ENCODE measurements at places on chromosomes 3 and 15.
A peak's percentile ranks its signal among the peaks of the same experiment; 100 is the strongest.

DNA sequence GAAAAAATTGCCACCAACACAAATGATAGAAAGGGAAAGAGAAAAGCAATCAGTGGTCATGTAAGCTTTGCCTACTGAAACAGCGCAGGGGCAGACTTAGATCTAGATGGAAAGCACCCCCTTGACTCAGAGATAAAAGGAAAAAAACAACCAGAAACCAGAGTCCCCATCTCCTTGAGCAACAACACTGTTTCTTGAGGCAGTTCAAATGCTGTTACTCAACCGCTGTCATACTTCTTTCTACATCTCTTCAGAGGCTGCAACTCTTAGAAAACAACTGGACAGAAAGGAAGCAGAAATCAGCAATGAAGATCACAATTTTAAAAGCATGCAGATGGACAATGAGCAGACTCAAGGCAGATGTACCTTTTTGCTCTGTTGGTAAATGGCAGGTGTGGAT lies 36.5 kb downstream of the FSIP1 start:
- H3K4me3 ChIP-seq: no peak overlapping the region
- H3K27me3 ChIP-seq: no peaks in the 10 kb centered on the region
- DNase-seq: no peak
- H3K27ac ChIP-seq: no peak overlapping the region
- no peaks in the 10 kb centered on the region for H3K36me3 ChIP-seq

- no peaks in the 10 kb centered on the region for H3K27me3 ChIP-seq
- no peaks in the 10 kb centered on the region for H3K4me1 ChIP-seq
- H3K36me3 ChIP-seq: no peaks in the 10 kb centered on the region
- H3K4me3 ChIP-seq: no peak overlapping the region
Measured at GRCh38 chr3:147038481-147038880, 367.9 kb downstream of the ZIC4 start.

- peaks cover 5% of the 10 kb centered on the region for H3K36me3 ChIP-seq
- DNase-seq: no peak
- H3K27ac ChIP-seq: no peak overlapping the region
- no peak overlapping the region for H3K4me3 ChIP-seq
- H3K27me3 ChIP-seq: no peaks in the 10 kb centered on the region
- H3K4me1 ChIP-seq: no peaks in the 10 kb centered on the region
Measured at GRCh38 chr3:161081633-161082032, 23.5 kb downstream of the B3GALNT1 start.

- H3K27me3 ChIP-seq: no peaks in the 10 kb centered on the region
- DNase-seq: no peak
- no peak overlapping the region for H3K27ac ChIP-seq
- H3K4me1 ChIP-seq: no peaks in the 10 kb centered on the region
- H3K4me3 ChIP-seq: no peak overlapping the region
Measured at GRCh38 chr3:133970916-133971315, 58.8 kb downstream of the SLCO2A1 start.

- H3K27ac ChIP-seq: peak overlapping the region; percentile 65
- no peaks in the 10 kb centered on the region for H3K36me3 ChIP-seq
- H3K27me3 ChIP-seq: peaks cover 88% of the 10 kb centered on the region
- H3K4me1 ChIP-seq: peaks cover 21% of the 10 kb centered on the region
Measured at GRCh38 chr15:76340803-76341365, 4.3 kb downstream of the ISL2 start.

DNA sequence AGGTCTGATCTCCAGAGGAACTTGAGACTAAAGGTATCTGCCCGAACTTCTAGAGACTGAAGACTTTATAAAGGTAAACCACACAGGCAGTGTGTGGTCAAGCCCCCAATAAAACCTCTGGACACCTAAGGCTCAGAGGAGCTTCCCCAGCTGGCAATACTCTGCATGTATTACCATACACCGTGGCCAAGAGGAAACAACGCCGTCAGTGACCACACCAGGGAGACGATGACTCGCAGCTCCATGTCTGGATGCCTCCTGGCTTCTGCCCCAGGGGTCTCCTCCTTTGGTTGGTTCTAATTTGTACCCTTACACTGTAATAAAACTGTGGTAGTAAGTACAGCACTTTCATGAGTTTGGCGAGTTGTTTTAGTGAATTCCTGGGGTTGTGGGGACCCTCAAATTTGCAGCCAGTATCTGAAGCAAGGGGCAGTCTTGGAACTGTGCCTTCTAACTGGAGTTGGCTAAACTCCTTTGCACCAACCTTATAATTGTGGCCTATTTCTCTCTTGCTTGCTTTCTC lies 32.1 kb upstream of the BCL2L10 start:
- DNase-seq: no peak
- H3K4me1 ChIP-seq: peaks cover 2% of the 10 kb centered on the region
- H3K36me3 ChIP-seq: peaks cover 33% of the 10 kb centered on the region
- no peak overlapping the region for H3K4me3 ChIP-seq
- no peak overlapping the region for H3K27ac ChIP-seq
- no peaks in the 10 kb centered on the region for H3K27me3 ChIP-seq

GRCh38 chr3:149378478-149379309 lies 1.2 kb upstream of the TM4SF1 start:
- DNase-seq: no peak
- peaks cover 35% of the 10 kb centered on the region for H3K4me1 ChIP-seq
- no peaks in the 10 kb centered on the region for H3K27me3 ChIP-seq
- no peak overlapping the region for H3K27ac ChIP-seq

GRCh38 chr3:56998076-56998529 lies 62.4 kb upstream of the SPATA12 start:
- DNase-seq: no peak
- peak overlapping the region; percentile 0 for H3K27ac ChIP-seq
- H3K36me3 ChIP-seq: no peaks in the 10 kb centered on the region
- no peak overlapping the region for H3K4me3 ChIP-seq
- no peaks in the 10 kb centered on the region for H3K27me3 ChIP-seq

DNA sequence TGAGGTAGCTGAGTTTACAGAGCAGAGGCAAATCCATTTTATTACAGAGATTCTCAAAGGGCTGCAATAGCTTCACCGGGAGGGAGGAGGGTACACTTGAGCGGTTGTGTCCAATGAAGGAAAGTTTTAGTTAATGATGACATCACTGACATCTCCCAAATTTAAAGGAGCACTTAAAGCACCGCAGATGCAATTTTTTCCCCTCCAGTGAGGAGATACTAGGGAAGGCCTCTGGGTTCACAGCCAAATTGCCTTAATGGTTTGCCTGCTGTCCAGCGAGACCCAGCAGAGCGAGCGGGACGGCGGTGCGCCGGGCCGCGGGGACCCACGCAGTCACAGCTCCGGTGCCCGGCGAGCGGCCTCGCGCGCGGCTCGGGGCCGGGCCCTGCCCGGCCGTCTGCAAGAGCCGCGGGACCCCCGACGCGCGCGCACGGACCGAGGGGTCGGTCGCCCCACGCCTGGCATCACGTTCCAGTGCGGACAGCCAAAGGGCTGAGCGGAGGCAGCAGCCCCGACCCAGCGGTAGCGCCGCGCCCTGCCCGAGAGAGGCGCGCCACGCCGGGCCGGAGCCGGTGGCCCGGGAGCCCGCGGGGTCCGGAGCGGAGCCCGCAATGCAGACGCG lies 160.5 kb upstream of the CHRNA7 start:
- peak overlapping the region; percentile 78 for H3K4me3 ChIP-seq
- peaks cover 18% of the 10 kb centered on the region for H3K27me3 ChIP-seq
- no peaks in the 10 kb centered on the region for H3K36me3 ChIP-seq
- H3K27ac ChIP-seq: peak overlapping the region; percentile 87
- H3K4me1 ChIP-seq: peaks cover 8% of the 10 kb centered on the region

DNA sequence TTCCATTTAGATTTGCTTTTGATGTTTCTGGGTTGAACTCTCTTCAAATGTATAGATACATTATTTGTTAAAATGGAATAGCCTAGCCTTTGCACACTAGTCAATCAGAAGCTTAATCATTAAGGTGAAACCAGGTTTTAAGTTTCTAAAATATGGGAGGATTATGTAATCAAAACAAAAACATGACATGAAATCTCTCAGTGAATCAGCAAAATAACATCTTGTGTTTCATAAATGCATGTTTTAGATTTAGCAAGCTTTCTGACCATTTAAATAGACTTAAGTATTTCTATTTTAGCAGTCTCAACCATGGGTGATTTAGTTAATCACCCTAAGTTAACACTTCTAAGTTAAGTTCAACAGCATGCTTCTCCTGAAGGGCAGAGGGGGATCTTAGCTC lies 11.3 kb downstream of the GTF2E1 start:
- no peaks in the 10 kb centered on the region for H3K4me1 ChIP-seq
- no peaks in the 10 kb centered on the region for H3K27me3 ChIP-seq
- no peak for DNase-seq
- no peak overlapping the region for H3K27ac ChIP-seq

DNA sequence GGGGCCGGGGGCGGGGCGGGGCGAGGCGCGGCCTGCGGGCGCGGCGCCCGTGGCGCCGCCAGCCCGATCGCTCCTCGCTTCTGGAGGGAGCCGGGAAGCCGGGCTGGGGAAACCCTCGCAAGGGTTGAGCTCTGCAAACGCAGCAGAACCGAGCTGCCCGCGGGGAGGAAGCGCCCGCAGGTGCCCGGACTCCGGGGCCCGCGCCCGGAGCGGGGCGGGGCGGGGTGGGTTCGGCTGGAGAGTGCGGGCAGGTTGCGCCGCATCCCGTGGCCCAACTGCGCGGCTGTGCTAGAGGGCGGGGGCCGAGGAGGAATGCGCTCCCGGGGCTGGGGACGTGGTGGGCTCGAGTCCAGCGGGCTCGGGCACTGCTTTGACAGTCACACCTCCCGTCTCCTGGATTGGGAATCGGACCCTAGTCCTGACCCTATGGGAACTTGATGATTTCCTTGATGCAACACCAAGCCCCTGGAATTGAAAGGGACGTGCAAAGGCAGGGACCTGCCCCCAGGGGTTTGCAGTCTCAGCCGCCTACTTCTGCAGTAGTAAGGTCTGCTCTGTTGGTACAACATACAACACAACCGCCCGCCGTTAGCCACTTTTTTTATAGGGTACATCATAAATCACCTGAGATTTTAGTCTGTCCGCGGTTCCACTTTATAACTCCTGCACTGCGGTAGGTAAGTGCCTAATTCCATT lies 34.3 kb downstream of the ZBTB38 start:
- H3K4me1 ChIP-seq: peaks cover 8% of the 10 kb centered on the region
- H3K27ac ChIP-seq: peak overlapping the region; percentile 89
- peaks cover 6% of the 10 kb centered on the region for H3K27me3 ChIP-seq
- peak overlapping the region; percentile 82 for H3K4me3 ChIP-seq
- DNase-seq: peak; percentile 49

- peaks cover 22% of the 10 kb centered on the region for H3K4me1 ChIP-seq
- H3K27ac ChIP-seq: no peak overlapping the region
- no peak overlapping the region for H3K4me3 ChIP-seq
Measured at GRCh38 chr3:185330644-185331043, 32.3 kb upstream of the MAP3K13 start.
